ENCODE measurements at places on chromosomes 7 and 10.

- DNase-seq: peak; percentile 44
Observed at GRCh38 chr7:40604601-40605438, 470.0 kb downstream of the SUGCT start.

- no peak for DNase-seq
Observed at GRCh38 chr7:100515072-100515532, 23.9 kb upstream of the AGFG2 start.

GRCh38 chr10:67923551-67923950 is 39.1 kb downstream of the SIRT1 start:
- no peak for DNase-seq

- no peak for DNase-seq
Observed at GRCh38 chr7:7808626-7809025, 90.2 kb upstream of the RPA3 start.

DNA sequence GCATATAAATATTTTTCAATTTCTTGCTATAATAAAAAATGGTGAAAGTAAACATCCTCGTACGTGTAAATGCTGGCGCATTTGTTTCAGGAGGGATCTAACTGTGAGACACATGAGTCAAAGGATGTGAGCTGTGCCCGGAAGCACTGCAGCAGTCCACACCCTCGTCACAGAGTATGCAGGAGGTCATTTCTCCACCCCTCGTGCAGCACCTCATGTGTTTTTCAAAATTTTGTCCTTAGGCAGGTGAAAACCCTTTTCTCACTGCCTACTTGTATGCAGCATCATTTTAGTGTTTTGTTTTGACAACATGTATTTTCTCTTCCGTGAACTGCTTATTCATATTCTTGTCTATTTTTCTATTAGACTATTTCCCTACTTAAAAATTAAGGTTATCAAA is 162.7 kb downstream of the AVL9 start:
- DNase-seq: no peak

All from head of caudate nucleus (tissue), 42 donors.